ENCODE measurements at places on chromosomes 12 and 14. TPM values are rescaled to one million over a fixed set of nuclear protein-coding genes. Genes with fewer than 3 reads are reported as not detected.

DNA sequence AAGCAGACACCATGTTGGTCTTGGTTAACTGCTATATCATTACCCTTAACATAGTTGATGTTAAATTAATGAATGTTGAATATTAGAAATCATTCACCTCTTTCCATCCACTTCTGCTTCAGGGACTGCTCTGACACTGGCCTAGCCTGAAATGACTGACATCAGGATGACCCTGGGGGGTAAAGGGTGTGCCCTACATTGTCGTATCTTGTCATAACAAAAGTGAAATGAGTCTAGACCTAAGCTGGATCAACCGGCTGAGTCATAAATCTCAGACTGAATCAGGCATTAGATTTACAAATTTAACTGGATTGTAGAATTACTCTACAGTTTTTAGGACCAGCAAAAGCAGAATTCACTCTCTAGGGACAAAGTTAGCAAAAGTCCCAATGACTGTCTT lies 35.3 kb downstream of the KICS2 start:
- H3K4me1 ChIP-seq = no peaks in the 10 kb centered on the region
- no peaks in the 10 kb centered on the region for H3K36me3 ChIP-seq
- no peak overlapping the region for H3K27ac ChIP-seq
- no peaks in the 10 kb centered on the region for H3K27me3 ChIP-seq
- H3K4me3 ChIP-seq = no peak overlapping the region

KRT72 gene
- not detected for polyA plus RNA-seq

ACOT4 gene
- polyA plus RNA-seq = 1.2 TPM

PAPOLA gene
- 163 TPM for polyA plus RNA-seq

SLC5A8 gene
- polyA plus RNA-seq = 0.21 TPM

SIX1 gene
- 0.11 TPM for polyA plus RNA-seq
